SW480 (cell line): ENCODE measurements at places on chromosomes 4 and X.

GRCh38 chr4:144785961-144786360, 140.0 kb downstream of the HHIP start:
- no peak for DNase-seq

DNA sequence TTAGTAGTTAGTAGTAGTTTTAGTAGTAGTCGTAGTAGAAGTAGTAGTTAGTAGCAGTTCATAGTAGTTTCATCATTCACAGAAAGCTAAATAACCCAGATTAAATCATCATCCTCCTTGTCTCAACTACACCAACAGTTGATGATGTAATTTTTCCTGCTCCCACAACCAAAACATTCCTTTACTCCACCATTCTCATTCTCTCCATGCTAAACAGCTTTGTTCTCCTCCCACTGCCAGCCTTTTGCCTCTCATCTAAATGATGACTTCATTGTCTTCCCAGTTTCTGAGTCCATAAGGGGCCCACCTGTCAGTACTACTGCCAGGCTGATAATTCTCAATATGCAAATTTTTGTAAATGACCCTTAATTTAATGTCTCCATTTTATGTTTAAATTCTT, 68.9 kb downstream of the ARHGAP24 start:
- no peak for DNase-seq

DNA sequence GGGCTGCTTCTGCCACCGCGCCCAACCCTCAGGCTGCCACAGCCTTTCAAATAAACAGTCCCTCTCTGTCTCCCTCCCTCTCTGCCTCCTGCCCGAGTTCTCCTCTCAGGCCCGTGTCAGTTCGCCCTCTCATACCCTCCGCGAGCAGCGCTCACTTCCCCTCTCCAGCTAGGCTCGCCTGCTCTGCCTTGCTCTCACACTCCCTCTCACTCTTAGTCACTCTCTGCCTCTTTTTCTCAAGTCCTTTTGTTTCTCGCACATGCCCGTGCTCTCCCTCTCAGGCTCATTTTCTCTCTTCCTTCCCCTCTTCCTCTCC, 3.2 kb downstream of the EFNB1 start:
- DNase-seq = peak; percentile 51

GRCh38 chr4:114225436-114225835, 246.0 kb upstream of the ARSJ start:
- DNase-seq = no peak

DNA sequence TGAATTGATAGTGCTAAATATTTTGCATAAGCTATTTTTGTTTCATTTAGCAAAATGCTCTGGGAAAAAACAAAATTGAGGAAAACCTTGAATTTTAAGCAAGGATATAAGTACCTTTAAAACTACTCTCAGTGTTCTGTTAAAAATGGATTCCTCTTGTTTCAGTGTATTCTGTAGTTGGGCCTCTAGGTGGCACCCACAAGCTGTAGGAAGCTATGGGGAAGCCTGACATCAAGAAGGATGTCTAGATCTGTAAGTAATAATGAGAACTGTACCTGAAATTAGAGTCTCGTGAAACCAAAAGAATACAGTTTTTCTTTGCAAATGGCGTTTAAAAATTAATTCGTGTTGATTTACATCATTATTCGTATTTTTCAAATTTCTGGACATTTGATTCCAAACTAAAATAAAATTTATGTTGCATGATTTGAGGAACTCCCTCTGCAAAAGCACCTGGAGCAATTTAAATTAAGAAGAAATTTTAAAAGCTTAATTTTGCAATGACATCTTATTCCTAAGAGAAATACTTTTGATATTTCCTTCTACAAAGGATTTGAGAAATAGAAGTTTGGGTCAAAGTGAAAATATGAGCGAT, 51.2 kb downstream of the TMPRSS11E start:
- peak; percentile 54 for DNase-seq

DNA sequence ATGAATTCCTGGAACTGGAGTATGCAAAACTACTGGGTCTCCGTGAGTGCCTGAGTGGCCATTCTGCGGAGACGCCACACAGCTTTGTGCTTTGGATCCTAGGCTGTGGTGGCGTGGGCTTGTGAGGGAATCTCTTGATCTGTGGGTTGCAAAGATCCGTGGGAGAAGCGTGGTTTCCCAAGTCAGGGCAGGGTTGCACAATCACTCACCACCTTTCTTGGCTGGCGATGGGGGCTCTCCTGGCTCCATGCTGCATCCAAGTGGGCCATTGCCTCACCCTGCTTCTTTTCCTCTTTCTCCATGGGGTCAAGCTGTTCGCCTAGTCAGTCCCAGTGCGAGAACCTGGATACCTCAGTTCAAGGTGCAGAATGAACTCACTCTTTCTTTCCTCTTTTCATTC, 62.5 kb downstream of the SLAIN2 start:
- DNase-seq = no peak

DNA sequence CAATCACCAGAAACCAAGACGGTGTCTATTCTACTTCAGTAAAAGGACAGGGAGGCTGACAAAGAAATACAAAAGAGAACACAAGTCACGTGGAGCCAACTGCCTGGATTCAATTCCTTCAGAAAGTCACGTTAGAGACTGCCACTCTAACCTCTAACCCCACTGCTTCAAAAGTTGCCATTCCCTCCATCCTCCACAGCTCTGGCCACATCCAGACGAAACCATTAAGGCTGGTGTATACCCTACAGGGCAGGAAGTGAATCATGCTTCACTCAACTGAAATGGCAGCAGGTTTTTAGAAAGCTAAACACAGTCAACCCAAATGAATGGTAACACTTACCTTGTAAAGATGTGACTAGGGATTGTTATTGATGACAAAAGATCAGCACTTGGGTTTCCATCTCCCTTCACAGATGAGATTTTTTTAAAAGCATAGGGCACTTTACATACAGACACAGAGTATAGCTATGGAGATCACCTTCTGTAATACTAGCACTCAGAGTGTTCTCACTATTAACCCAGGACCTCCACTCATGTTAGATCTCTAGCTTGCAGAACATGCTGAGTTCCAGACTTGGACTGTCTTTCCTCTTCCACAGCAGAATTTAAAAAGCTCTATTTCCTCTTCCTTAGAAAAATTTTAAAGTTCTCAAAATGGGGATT, 37.4 kb downstream of the MAML3 start:
- peak; percentile 16 for DNase-seq

GRCh38 chrX:95101851-95102390, 1427.9 kb downstream of the FAM133A start:
- DNase-seq = no peak

- DNase-seq = peak; percentile 75
Measured at GRCh38 chr4:128354205-128354821, 66.7 kb upstream of the PGRMC2 start.

DNA sequence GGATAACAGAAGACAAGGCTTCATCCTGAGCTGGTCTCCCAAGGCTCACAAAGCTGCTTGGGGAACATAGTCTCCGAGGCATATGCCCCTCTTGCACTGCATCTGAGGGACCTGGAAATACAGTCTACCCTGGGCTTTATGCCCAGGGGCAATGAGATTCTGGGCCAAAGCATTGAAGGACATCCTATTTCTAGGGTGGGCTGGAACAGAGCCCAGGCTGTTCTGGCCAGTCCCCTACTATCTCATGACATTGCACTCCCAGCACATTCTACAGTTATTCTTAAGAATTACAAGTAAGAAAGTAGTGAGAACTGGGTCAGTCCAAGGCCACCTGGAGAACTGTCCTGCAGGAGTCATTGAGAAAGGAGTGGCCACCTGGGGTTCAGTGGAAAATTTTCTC, 107.6 kb downstream of the USP46 start:
- no peak for DNase-seq

DNA sequence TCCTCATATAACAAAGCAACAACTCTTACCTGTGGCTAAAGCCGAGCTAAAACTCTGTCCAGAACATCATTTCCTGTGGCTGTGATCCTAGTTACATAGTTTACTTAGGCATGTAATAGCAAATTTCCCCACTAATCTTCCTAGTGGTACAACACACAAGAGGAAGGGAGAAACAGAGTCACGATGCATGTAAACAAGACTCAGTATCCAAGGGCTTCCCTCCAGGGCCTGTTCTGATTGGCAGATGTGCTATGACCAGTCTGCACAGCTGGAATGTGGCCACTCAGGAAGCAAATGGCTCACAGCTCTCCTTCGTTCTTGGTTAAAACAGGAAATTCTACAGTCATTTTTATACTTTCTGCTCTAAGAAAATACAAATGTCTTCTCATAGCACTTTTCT, 49.2 kb upstream of the PRSS48 start:
- no peak for DNase-seq

DNA sequence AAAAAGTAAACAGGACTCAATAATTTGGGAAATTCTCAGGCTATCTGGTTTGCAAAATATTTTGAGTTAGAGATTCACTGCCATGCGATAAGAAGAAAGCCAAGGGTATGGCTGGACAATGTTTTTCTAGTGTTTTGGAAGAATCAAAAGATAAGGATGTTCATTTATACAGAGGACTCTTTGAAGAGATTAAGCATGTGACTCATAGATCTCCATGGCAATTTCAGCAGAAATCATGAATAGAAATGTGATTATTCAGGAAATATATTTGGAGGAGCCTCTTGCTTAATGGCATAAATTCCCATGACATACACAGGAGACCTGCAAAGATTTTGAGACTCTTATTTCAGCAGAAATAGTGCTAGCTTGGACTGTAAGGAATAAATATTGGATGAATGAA, 16.7 kb upstream of the FRAS1 start:
- DNase-seq = no peak

DNA sequence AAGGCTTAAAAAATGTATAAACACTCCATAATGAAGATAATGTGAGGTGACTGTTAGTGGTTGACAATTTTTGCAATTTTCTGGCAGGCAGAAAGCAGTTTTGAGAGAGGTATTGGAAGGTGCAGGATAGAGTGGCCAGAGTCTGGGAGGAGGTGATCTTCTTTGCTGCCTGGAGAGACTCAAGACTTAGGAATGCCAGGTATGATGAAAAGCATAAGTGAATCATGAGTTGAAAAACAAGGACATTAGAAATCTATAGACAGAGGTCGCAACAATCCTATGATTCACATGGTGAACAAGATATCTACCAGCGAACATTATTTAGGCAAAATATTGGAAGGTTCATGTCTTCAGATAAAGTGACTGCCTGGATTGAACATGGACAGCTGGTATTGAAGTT, 118.5 kb downstream of the CFAP299 start:
- DNase-seq = no peak

GRCh38 chr4:168569931-168570276, 73.1 kb downstream of the PALLD start:
- no peak for DNase-seq

GRCh38 chr4:90375081-90375480, 247.9 kb downstream of the CCSER1 start:
- DNase-seq = no peak
